Nasal cavity respiratory epithelium epithelial cell of viscerocranial mucosa (primary cell): ENCODE measurements at places on chromosomes 11 and 22. TPM values are rescaled to one million over a fixed set of nuclear protein-coding genes. Genes with fewer than 3 reads are reported as not detected.

OR5D13 gene
- total RNA-seq = not detected in 2 replicates

HOATZ gene
- total RNA-seq = not detected in 2 replicates

MCHR1 gene
- 0.14 TPM in 1 of 2 replicates, not detected in the other for total RNA-seq

CCDC116 gene
- 0.07 TPM in 1 of 2 replicates, not detected in the other for total RNA-seq

MS4A15 gene
- not detected in 2 replicates for total RNA-seq

FAT3 gene
- total RNA-seq = 0.07 TPM in 1 of 2 replicates, not detected in the other

NPTXR gene
- total RNA-seq = under 0.01 and 5.7 TPM in 2 replicates

SMIM35 gene
- not detected in 2 replicates for total RNA-seq

SLC22A8 gene
- not detected in 2 replicates for total RNA-seq

OR2D2 gene
- under 0.01 and 0.21 TPM in 2 replicates for total RNA-seq

GLYATL1 gene
- total RNA-seq = not detected in 2 replicates

FBXO3 gene
- total RNA-seq = 26.7 and 43.7 TPM in 2 replicates

CRYBB1 gene
- not detected in 2 replicates for total RNA-seq

MMP12 gene
- total RNA-seq = 1.5 TPM in 1 of 2 replicates, not detected in the other

HEPHL1 gene
- 0.64 and 10.3 TPM in 2 replicates for total RNA-seq

TSKU gene
- total RNA-seq = 8.2 and 43.0 TPM in 2 replicates

ANO1 gene
- total RNA-seq = 9.6 and 38.4 TPM in 2 replicates

NFAM1 gene
- total RNA-seq = 0.07 TPM in 1 of 2 replicates, not detected in the other

ANO9 gene
- 4.4 and 15.9 TPM in 2 replicates for total RNA-seq

CNGA4 gene
- 0.07 TPM in 1 of 2 replicates, not detected in the other for total RNA-seq

PLEKHA7 gene
- 1.0 and 7.6 TPM in 2 replicates for total RNA-seq

TESMIN gene
- total RNA-seq = 2.4 and 2.7 TPM in 2 replicates

OR8D4 gene
- total RNA-seq = not detected in 2 replicates

DEUP1 gene
- total RNA-seq = under 0.01 and 0.14 TPM in 2 replicates

CHST1 gene
- total RNA-seq = 0.14 and 1.7 TPM in 2 replicates

HBG2 gene
- not detected in 2 replicates for total RNA-seq

ANKK1 gene
- 0.68 and 2.3 TPM in 2 replicates for total RNA-seq

ARCN1 gene
- 99.5 and 127 TPM in 2 replicates for total RNA-seq

ACRV1 gene
- total RNA-seq = not detected in 2 replicates
